ENCODE measurements at places on chromosomes 13 and 19.

DNA sequence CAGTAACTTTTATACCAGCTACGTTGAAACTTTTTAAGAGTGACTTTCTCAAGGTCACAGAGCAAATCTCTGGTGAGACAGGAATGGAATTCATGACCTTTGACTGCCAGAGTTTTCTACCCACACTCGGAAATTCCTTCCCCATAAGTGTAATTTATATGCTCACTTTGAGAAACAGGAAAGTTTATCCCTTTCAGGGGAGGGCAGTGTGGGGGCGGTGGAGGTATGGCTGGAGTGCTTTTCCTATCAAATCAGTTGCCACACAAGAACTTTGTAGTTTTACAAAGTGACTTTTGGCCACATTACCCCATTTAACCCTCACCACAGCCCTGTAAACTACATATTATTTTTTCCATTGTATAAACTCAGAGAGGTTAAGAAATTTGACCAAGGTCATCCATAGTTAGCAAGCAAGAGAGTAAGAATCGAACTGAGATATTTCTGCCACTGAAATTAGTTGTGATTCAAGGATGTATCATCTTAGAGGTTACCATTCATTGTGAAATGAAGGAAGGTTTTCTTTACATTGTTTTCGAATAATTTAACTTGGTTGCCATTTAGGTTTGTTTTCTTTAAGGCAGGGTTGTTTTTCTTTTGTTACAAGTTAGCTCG, 5.9 kb downstream of the KLF12 start:
- DNase-seq = no peak

GRCh38 chr19:35713904-35714495, 3.8 kb upstream of the KMT2B start:
- DNase-seq = no peak

DNA sequence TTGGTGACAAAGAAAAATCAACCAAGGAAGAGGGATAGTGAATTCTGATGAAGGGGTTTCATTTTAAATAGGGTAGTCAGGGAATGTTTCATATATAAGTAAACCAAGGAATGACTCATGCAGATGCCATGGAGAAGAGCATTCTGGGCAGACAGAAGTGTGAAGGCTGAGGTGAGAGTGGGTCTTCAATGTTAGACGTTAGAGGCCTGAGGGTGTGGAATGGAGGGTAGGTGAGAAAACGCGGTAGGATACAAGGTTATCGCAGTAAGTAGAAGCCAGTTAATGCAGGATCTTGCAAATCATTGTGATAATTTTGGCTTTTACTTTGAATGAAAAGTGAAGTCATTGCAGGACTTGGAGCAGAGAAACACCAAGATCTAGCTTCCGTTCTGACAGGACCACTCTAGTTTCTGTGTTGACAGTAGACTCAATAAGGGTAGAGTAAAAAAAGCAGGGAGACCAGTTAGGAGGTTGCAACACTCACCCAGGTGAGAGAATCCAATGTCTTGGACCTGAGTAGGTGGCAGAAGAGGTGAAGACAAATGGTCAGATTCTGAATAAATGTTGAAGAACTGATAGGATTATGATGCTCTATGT, 225.2 kb upstream of the TMTC4 start:
- DNase-seq = no peak

DNA sequence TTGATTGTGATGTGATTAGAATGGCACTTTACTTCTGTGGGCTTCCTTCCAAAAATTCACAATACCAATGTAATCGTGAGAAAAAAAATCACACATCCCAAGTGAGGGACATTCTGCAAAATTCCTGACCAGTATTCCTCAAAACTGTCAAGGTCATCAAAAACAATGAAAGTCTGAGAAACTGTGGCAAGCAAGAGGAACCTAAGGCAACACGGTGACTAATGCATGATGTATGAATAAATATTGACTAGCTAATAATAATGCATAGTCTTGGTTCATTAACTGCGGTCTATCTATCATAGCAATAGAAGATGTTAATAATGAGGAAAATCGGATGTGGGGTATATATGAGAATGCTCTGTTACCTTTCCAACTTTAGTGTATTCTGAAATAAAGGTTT, 159.0 kb downstream of the RFC3 start:
- DNase-seq = no peak

DNA sequence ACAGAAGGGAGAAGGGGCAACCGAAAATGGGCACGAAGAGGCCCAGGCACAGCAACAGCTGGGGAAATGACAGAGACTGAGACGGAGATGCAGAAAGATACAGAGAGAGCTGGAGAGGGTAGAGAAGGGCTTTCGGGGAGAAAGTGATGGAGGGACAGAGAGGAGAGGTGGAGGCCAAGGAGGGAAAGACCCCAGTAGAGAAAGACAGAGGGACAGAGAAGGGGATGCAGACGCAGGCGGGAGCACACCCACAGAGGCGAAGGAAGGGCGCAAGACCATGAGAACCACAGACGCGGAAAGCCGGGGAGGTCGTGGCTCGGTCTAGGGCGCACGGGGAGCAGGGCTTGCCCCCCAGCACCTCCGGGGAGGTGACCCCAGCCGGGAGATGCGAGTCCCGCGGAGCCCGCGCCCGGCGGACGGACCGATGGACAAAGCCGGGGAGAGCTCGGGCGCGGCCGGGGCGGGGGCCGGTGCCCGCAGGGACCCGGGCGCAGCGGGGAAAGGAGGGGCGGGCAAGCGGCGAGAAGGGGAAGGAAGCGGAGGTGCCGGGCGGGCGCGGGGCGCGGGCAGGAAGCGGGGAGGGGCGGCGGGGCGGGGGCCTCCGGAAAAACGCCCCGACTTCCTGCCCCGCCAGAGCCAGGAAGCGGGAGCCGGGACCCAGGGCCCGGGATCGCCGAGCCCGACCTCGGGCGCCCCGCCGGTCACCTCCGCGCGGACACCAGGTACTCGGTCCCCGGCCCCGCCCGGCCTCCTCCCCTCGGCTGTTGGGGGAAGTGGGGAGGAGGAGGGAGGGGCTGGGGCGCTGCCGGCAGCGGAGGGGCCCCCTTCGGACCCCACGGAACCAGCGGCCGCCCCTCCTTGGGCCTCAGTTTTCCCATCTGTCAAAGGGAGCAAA, at the start of gene ARHGEF1:
Gene ARHGEF1 (plus strand): TSS at position 617 of the 895 bp plus-strand sequence. CDS start 4,899 bp downstream, outside the sequence.
- no peak for DNase-seq
